ENCODE measurements at places on chromosomes 12 and 14. TPM values are rescaled to one million over a fixed set of nuclear protein-coding genes. Genes with fewer than 3 reads are reported as not detected.

DNA sequence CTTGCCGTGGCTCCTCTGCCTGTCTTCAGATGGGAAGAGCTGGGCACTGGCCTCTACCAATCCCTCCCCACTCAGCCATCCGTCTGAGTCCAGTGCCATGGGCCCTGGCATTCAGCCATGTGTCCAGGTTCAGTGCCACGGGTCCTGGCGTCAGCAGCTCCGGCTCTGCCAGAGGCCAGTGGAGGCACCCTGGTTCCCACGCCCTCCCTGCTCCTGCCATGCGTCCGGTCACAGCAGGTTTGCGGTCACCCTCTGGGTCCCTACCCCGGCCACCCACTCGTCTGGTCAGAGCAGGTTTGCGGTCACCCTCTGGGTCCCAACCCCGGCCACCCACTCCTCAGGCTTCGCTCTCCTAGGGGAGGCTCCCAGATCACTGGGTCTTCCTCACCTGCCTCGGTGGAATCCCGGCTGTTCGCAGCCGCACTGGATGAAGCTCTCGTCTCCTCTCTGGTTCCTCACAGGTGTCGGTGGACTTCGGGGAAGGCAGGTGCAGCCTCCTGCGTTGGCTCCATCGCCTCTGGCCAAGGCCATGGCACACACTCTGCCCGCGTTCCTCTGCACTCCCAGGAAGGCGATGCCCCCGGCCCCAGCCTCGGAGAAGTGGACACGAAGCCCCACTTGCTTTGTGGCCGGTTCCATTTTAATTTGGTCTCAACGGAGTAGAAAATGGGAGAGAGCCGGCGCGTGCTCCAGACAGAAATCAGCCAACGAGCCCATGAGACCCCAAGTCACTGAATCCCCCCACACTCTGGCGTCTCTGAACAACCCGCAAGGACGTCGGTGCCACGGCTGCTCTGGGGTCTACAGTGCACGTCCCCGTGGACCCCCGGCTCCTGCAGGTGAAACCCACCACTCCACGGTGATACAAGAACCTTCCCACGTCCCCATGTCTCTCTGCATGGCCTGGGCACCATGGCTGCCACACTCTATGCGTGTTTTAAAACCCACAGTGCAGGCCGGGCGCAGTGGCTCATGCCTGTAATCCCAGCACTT lies 47.8 kb upstream of the FBRSL1 start:
- H3K4me1 ChIP-seq, result peaks cover 60% of the 10 kb centered on the region
- H3K27ac ChIP-seq, result peak overlapping the region; percentile 55
- peaks cover 3% of the 10 kb centered on the region for H3K36me3 ChIP-seq
- no peaks in the 10 kb centered on the region for H3K27me3 ChIP-seq
- DNase-seq, result no peak

DNA sequence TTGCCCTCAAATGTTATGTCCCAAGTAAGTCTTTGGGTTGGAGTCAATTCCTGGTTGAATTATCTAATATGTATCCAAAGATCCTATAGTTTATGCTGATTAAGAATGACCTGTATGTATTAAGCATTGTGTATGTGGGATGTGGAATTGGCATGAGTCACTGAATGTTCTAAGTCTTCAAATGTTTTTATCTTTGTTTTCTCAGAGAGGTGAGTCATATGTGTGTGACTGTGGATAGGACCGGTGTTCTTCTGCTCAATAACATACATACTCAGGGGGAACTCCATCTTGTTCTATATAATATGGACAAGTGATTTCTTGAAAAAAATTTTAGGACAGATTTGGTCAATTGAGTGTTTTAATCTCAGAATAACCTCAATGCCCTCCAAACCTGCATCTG lies 57.9 kb downstream of the NAV3 start:
- no peak overlapping the region for H3K27ac ChIP-seq
- no peaks in the 10 kb centered on the region for H3K4me1 ChIP-seq
- DNase-seq, result no peak
- no peak overlapping the region for H3K4me3 ChIP-seq

DNA sequence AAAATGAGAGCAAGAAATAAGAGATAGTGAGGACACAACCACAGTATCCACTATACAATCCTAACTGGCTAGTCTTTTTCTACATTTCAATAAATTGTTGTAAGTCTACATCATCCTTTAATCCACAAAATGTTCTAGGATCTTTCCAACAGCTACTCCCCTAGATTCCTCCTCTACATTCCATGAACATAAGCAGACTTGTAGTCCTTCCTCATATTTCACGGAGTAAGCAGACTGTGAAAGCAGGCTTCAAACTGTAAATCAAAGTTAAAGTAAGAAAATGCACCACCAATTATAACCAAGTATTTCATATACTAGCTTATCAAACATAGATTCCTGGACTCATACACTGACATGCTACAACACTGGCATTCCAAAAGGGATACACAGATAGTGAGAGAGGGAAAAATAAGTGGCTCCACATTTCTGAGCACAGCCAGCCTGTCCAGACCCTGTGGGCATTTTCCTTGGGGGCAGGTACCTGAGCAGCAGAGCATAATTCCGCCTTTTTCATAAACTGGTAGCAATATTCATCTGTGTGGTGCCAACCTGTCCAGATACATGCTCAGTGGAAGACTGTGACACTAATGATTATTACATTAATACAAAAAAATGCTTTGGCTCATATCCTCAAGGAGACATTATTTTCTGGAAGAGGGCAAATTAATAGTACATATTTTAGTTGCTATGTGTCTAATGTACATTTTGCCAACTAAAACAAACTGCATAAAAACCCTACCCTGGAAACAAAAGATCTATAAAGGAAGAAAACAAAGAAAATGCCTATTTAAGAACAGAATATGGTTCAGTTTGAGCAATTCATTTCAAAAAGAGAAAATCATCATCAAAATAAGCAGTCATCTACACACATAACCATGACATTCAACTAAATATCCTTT lies 113.3 kb upstream of the FSCB start:
- no peak overlapping the region for H3K27ac ChIP-seq
- DNase-seq, result no peak
- H3K4me3 ChIP-seq, result no peak overlapping the region
- H3K36me3 ChIP-seq, result no peaks in the 10 kb centered on the region
- H3K4me1 ChIP-seq, result no peaks in the 10 kb centered on the region

- H3K4me1 ChIP-seq, result peaks cover 40% of the 10 kb centered on the region
- H3K27ac ChIP-seq, result peak overlapping the region; percentile 90
- DNase-seq, result peak; percentile 79
These were observed 673 bp upstream of the TTC9 start for GRCh38 chr14:70640938-70641547.

Gene EML5
- 8.1 TPM for total RNA-seq

GRCh38 chr12:131153956-131154355 lies 200.2 kb downstream of the ADGRD1 start:
- DNase-seq, result no peak
- H3K4me3 ChIP-seq, result no peak overlapping the region
- peaks cover 12% of the 10 kb centered on the region for H3K27me3 ChIP-seq
- no peak overlapping the region for H3K27ac ChIP-seq

GRCh38 chr14:100580316-100581227 lies 6.6 kb downstream of the BEGAIN start:
- H3K4me1 ChIP-seq, result no peaks in the 10 kb centered on the region
- no peaks in the 10 kb centered on the region for H3K36me3 ChIP-seq
- no peaks in the 10 kb centered on the region for H3K27me3 ChIP-seq
- H3K27ac ChIP-seq, result no peak overlapping the region
- no peak overlapping the region for H3K4me3 ChIP-seq
- DNase-seq, result peak; percentile 2

Gene GPR84
- 1.7 TPM for total RNA-seq

- no peak for DNase-seq
- H3K36me3 ChIP-seq, result no peaks in the 10 kb centered on the region
- peaks cover 21% of the 10 kb centered on the region for H3K27me3 ChIP-seq
- peaks cover 8% of the 10 kb centered on the region for H3K4me1 ChIP-seq
These were observed 47.1 kb upstream of the CDKN3 start for GRCh38 chr14:54349713-54350112.

Gene DACT1
- 8.8 TPM for total RNA-seq

DNA sequence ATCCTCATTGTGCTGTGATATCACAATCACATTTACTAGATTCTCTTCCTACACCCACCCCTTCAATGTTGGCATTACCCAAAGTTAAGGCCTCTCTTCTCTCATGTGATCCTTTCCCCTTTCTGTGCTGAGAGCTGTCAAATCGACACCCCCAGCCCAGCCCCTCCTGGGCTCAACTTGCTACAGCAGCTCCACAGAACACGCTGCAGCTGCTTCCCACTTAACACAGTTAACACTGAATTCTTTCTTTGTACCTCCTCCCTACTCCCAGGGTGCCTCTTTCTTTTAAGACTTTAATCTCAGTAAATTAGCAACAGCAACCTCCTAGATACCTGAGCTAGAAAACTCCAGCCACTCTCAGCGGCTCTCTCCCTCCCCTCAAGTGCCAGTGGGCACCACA lies 17.8 kb downstream of the SPTB start:
- H3K4me3 ChIP-seq, result no peak overlapping the region
- no peaks in the 10 kb centered on the region for H3K4me1 ChIP-seq
- no peak overlapping the region for H3K27ac ChIP-seq
- H3K36me3 ChIP-seq, result no peaks in the 10 kb centered on the region

Gene ARHGDIB
- 596 TPM for total RNA-seq

Gene RNASE7
- total RNA-seq, result not detected

Gene SCN8A
- total RNA-seq, result 0.69 TPM

Gene SLC16A7
- 33.0 TPM for total RNA-seq

DNA sequence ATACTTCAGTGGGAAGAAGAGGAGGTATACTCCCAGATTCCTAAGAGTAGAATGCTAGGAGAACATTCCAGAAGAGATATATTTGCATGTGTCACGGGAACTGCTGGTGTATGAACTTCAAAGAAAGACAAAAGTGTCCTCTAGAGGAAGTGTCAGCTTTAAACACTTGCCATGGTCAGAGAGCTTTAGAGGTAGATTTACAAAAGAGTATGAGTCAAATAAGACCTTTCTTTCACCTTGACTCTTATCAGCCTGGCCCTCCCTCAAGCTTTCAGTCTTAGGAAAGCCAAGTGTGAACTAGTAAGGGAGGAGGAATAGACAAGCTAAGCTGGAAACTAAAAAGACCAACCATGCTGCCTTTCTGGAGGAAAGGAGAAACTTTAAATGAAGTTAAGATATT lies 34.7 kb downstream of the COX8C start:
- H3K27me3 ChIP-seq, result peaks cover 28% of the 10 kb centered on the region
- no peak overlapping the region for H3K4me3 ChIP-seq
- no peak overlapping the region for H3K27ac ChIP-seq
- no peaks in the 10 kb centered on the region for H3K36me3 ChIP-seq
- no peaks in the 10 kb centered on the region for H3K4me1 ChIP-seq
- no peak for DNase-seq
